ENCODE measurements at places on chromosomes 6 and 20.

GRCh38 chr20:36572701-36573102 is 695 bp upstream of the TGIF2 start:
- no peak for DNase-seq

DNA sequence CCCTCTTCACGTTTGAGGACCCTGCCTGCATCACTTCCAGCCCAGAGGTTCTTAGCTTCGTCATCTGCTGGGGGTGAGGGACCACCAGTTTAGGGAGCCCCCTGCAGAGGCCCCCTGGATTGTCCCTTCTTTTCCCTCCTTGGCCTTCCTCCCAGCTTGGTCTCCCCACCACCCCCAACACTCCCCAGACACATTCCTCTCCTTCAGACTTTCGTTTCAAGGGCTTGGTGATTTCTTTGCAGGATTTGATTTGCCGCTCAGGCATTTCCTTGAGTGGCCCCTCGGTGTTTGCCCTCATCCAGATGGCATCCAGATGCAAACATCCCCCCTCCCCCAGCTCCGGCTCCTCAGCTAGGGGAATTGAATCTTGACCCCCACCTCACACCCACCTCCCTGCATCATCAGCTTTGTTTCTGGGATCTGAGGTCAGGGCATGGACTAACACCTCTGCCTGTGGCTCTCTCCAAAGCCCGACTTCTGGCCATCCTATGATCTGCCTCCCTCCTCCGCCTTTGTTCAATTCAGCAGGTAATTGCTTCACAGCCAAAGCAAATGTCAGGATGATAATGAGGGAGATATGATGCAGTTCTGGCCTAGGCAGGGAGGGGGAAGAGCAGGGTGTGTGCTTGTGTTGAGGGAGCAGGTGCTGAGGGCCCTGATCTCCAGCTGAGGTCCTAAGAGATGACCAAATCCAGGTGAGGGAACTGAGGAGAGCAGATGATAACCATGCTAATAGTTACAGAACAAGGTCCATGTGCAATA is 141.5 kb downstream of the VEGFA start:
- DNase-seq = no peak

- no peak for DNase-seq
Measured at GRCh38 chr6:169398342-169399105, 144.9 kb upstream of the THBS2 start.

GRCh38 chr20:878511-879307 is 37.4 kb downstream of the ANGPT4 start:
- DNase-seq = no peak

- DNase-seq = no peak
Measured at GRCh38 chr6:95805699-95806098, 210.1 kb upstream of the FUT9 start.

DNA sequence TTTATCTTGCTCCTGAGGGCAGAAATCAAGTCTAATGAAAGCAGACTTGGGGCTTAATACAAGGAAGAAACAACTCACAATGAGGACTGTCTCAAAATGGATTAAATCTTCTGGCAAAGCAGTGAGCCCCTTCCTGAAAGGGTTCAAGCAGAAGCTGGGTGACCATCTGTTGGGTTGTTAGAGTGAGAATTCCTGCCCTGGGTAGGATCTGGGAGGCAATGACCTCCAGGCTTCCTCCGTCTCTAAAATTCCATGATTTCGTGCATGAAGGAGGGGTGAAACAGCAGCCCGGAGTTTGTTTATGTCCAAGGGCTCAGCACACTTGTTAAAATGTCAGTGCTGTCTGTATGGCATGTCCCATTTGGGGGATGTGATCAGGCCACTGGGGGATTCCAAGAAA is 64.0 kb upstream of the KCNK16 start:
- no peak for DNase-seq
